CD14-positive monocyte (primary cell): ENCODE measurements at places on chromosomes 7 and 10.

- peak; percentile 71 for DNase-seq
Measured at GRCh38 chr10:71747551-71748523, 25.5 kb downstream of the VSIR start.

DNA sequence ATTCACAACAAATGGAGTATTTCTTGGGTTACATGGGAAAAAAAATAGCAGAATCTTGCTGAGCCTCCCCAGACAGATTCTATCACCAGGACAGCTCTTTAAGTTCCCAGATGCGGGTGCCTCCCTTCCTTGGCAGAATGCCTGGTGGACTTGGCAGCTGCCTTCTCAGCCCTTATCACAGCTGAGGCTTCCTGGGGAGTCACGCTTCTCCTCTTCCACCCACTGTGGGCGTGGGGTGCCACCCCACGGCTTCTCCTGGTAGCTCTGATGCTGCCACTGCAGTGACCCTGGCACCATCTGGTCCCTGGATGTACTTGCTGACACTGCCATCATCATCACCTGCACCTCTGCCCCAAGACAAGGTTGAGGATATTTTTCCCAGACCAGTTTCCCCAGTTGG is 16.2 kb upstream of the NME8 start:
- DNase-seq: peak; percentile 71

- DNase-seq: no peak
Measured at GRCh38 chr7:70599446-70600190, 532.3 kb upstream of the GALNT17 start.

DNA sequence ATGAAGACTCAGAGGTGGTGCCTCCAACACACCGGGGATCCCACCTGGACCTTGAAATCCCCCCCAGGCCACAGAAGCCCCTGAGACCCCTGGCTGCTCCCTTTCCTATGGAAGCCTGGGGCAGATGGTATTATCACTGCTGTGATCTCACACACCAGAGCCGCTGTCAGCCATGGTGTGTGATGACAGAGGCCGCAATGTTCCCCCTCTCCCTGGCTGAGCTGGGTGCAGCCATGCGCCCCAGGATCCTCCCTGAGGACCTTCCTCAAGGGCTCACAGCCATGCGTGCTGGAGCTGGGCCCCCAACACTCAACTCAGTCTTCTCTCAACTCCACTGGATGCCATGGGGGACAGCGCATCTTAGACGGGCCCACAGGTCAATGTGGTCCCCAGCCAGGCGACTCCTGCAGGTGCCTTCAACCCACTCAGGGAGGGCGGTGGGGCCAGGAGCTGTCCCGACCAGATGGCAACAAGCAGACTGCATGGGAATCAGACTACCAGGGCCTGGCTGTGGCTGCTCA is 44.9 kb downstream of the VIPR2 start:
- no peak for DNase-seq

- no peak for DNase-seq
Measured at GRCh38 chr10:130656582-130657133, 520.5 kb downstream of the GLRX3 start.

DNA sequence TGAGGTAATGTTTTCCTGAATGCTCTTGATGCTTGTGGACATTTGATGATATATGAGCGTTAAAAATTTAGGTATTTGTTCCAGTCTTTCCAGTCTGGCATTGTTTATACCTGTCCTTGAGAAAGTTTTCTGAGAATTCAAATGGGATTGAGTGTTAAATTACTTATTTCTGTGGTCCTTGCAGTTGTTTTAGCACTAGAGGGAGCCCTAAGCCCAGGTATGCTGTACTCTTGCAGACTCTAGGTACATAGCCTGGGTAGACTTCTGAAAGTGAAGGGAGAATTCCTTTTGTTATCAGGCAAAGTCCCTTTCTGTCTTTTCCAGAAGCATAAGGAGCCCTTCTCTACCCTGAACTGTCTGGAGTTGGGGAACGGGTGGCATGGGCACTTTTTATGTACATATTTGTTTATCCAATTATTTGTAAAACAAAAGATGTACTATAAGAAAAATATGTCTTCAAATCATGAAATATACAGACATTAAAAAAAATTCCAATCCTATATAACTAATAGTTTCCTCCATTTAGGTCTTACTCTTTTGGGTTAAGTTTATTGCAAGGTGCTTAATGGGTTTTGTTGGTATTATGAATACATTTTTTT is 262.1 kb downstream of the ATRNL1 start:
- DNase-seq: no peak

DNA sequence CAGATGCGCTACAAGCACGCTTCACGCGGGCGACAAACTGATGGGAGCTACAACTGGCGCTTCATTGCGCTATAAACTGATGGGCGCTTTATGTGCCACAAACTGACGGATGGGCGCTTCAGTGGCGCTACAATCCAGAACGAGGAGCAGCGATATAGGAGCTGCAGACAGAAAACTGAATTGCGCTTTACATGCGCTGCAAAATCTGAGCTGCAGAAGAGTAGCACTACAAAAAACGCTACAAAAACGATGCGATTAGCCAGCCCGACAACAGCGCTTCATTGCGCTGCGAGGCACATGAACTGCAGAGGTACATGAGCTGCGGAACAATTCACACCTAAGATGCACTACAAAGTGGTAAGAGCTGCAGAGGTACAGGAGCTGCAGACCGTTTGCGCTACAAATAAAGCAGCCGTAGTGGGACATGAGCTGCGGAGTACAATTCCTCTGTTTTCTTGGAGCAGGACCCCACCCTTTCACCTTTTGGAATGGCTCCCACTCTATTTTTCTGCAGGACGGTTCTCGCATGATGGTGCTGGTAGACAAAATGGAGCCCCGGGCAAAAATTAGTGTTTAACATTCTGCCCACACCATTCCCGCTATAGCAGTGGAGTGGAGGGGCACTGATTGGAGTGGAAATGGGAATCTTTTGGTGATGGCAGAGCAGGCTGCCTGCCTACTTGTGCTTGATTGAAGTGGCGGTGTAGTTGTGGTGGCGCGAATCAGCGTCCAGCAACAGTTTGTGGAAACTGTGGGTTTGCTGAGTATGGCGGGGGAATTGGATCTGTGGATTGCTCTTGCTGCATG is 1.2 kb upstream of the SGCE start:
- DNase-seq: no peak
